ENCODE measurements at places on chromosomes 7 and 10. TPM values are rescaled to one million over a fixed set of nuclear protein-coding genes. Genes with fewer than 3 reads are reported as not detected.

Gene DGKB
- total RNA-seq = 0.48 TPM

- DNase-seq = no peak
- no peak overlapping the region for H3K4me3 ChIP-seq
- H3K36me3 ChIP-seq = no peaks in the 10 kb centered on the region
- H3K27ac ChIP-seq = no peak overlapping the region
- no peaks in the 10 kb centered on the region for H3K4me1 ChIP-seq
Measured at GRCh38 chr10:62188021-62188616, 80.5 kb downstream of the RTKN2 start.

Gene SPDYE11
- not detected for total RNA-seq

Gene AKR1D1
- not detected for total RNA-seq

- no peak overlapping the region for H3K27ac ChIP-seq
- peaks cover 9% of the 10 kb centered on the region for H3K4me1 ChIP-seq
- H3K36me3 ChIP-seq = no peaks in the 10 kb centered on the region
- no peaks in the 10 kb centered on the region for H3K27me3 ChIP-seq
Measured at GRCh38 chr7:111112439-111112838, 21.5 kb downstream of the LRRN3 start.

- H3K36me3 ChIP-seq = no peaks in the 10 kb centered on the region
- H3K27ac ChIP-seq = no peak overlapping the region
- no peak for DNase-seq
- no peaks in the 10 kb centered on the region for H3K4me1 ChIP-seq
Measured at GRCh38 chr10:92350411-92350810, 59.4 kb downstream of the MARCHF5 start.

Gene EBF3
- not detected for total RNA-seq

GRCh38 chr10:45380903-45381620, 7.0 kb downstream of the ALOX5 start:
- peaks cover 20% of the 10 kb centered on the region for H3K4me1 ChIP-seq
- H3K36me3 ChIP-seq = peaks cover 27% of the 10 kb centered on the region
- H3K27me3 ChIP-seq = no peaks in the 10 kb centered on the region

DNA sequence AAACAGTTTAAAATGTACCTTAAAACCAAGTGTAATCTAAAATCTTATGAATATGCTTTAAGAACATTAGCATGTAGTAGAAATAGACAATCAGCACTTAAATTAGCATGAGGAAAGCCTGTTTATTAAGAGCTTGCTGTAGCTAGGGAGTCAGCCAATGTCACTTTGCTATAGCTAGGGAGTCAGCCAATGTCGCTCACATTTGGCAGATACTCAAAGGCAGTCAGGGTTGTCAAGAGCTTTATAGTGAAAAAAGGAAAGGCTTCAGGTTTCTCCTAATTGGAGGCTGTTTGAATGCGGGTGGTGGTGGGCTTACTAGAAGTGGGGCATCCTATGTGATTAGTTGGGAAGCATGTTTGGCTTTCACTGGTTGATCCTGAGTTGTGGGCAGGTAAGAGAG, 226.2 kb upstream of the DGKB start:
- no peaks in the 10 kb centered on the region for H3K27me3 ChIP-seq
- no peak for DNase-seq
- H3K4me3 ChIP-seq = no peak overlapping the region
- H3K36me3 ChIP-seq = no peaks in the 10 kb centered on the region
- H3K27ac ChIP-seq = no peak overlapping the region

Gene KIF11
- 21.7 TPM for total RNA-seq

Gene PTEN
- 40.7 TPM for total RNA-seq

Gene IKZF1
- total RNA-seq = not detected

Gene DKK1
- total RNA-seq = 75.2 TPM

Measured in PC-9 (cell line).